NCI-H1092 treated with DMSO at 0.1 percent for 48 hours (cell line): ENCODE measurements at places on chromosomes 4 and X.

GRCh38 chr4:132982151-132982550 is 166.9 kb upstream of the PCDH10 start:
- no peak for DNase-seq

DNA sequence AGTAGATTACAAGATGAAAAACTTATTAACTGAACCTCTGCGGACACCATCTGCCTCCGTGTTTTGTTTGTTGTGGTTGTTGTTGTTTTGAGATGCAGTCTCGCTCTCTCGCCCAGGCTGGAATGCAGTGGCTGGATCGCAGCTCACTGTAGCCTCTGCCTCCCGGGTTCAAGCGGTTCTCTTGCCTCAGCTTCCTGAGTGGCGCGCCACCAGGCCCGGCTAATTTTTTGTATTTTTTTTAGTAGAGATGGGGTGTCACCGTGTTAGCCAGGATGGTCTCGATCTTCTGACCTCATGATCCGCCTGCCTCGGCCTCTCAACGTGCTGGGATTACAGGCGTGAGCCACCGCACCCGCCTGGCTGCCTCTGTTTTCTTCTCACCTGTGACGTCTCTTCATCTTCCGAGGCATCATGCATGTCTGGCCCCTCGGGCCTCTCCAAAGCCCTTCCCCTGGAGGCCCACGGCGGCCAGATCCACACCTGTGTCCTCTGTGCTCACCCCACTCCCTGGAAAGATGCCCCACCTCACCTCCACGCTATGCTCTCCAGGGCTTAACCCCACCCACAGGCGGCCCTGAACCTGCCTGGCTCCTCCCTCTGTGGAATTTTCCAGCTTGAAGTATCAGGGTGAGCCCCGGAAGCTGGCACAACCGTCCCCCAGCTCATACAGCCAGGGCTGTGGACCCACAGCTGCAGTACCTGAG is 77.0 kb upstream of the MXD4 start:
- no peak for DNase-seq

DNA sequence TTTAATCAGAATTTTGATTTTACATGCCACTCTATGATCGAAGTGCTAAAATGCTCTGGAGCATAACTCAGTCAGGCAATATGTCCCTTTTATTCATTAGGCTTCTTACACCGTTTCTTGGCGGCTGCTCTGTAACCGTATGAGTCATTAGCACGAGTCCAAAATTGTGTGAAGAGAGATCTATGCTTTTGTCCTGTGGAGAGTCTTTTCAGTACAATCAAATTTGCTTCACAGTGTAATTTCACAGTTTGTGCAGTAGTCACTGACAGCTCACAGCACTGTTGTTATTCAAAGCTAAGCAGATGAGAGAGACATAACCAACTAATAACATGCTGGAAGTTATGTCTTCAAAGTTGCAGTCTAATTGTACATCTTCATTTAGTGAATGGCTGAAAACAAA is 167.8 kb downstream of the PCDH10 start:
- DNase-seq: no peak

GRCh38 chr4:78691971-78692821 is 84.0 kb upstream of the BMP2K start:
- DNase-seq: no peak

DNA sequence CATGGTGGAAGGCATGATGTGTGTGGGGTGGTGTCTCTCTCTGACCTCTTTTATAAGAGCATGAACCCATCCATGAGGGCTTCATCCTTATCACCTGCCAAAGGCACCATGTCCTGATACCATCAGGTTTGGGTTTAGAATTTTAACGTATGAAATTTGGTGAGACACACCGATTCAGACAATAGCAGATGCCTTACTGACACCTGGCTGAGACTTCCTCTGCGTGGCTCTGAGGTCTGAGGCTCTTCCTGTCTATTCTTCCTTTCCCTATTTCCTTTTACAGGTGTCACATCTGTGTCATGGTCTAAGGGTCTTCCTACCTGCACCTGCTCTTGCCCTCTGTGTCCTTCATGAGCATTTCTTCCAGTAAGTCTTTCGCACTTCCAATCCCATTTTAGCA is 320.7 kb upstream of the CLNK start:
- DNase-seq: no peak

DNA sequence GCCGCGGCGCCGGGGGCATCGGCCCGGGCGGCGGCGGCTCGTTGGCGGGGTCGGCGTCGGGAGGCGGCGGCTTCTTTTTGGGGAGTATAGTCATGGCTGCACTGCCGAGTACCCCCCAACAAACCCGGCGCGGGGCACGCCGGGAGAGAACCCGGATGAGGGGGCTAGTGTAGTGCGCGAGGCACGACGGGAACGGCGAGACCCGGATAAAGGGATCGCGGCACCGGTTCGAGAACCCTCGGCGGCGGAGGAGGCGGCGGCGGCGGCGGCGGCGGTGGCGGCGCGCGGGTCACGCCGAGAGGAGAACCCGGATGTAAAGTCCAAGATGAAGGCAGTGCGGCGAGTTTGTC is at the start of gene OTUD5:
Gene OTUD5 (minus strand): TSS at position 131 of the 350 bp plus-strand sequence. CDS start 37 bp downstream, at position 94.
- peak; percentile 81 for DNase-seq
